Activated CD4-positive, CD25-positive, alpha-beta regulatory T cell treated with anti-CD3 and anti-CD28 coated beads, Interleukin-2, amount 50 U/mL, for 16 hours (primary cell): ENCODE measurements at places on chromosomes 7 and 10.

DNA sequence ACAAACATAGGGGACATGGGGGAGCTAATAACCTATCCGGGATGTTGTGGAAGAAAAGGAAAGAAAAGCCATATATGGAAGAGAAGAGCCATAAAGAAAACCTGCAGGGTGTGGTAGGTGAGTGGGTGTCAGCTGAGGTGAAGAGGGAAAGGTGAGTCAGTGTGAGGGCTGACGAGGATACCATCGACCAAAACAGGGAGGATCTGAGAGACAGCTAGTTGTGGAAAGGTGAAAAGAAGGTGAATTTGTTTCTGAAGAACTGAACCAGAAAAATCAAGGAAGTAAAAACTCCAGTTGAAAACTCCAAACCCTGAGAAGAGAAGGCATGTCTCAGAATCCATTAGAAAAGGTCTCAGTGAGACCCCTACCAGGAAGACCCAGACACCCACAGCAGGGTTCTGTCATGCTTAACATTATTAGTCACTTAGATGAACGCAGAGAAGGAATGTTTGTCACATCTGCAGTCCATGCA, 4.1 kb downstream of the BLNK start:
- DNase-seq = no peak

DNA sequence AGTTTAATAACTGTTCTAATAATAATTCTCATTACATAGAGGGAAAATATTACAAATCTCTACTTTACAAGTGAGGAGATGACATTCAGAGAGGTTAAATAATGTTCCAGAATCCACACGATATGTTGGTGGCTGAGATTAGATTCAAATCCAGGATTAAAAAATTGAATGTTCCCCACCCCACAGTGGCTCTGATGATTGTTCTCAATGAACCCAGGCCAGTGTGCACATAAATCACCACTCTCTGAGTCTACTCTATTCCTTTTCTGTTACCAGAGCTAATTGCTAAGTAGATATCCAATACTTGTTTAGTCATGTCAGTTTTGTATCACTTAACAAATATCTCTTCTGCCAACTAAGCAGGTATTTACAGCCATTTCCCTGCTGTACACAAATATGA, 281.0 kb downstream of the ABCA13 start:
- no peak for DNase-seq

GRCh38 chr10:61832866-61833481, 68.5 kb upstream of the ARID5B start:
- no peak for DNase-seq

DNA sequence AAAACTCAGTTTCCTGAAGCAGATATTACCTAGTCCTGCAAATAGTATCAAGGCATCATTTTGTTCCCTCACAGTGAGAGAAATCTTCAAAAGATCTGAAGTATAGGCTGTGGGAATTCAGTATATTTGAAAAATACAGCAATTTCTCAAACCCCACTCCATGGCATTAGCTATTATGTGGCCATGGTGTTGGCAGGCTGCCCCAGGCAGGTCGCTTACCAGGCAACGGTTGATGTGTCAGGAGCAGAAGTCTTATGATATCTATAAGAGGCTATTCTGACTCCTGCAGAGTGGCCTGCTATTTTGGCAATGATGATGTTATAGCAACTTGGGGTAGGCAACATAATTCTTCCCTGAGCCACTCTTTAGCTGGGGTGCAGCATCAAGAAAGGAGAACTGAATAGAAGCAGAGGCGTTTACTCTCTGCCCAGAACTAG, 187.9 kb downstream of the PLXDC2 start:
- no peak for DNase-seq

- DNase-seq = no peak
Measured at GRCh38 chr10:130202984-130203621, 66.9 kb downstream of the GLRX3 start.

GRCh38 chr10:125881192-125881591, at the start of gene DHX32:
Gene DHX32 (minus strand): TSS chr10:125881292. CDS start chr10:125880824, 468 bp downstream.
- DNase-seq = no peak

GRCh38 chr10:132876993-132877431, 65.4 kb downstream of the CFAP46 start:
- DNase-seq = no peak

DNA sequence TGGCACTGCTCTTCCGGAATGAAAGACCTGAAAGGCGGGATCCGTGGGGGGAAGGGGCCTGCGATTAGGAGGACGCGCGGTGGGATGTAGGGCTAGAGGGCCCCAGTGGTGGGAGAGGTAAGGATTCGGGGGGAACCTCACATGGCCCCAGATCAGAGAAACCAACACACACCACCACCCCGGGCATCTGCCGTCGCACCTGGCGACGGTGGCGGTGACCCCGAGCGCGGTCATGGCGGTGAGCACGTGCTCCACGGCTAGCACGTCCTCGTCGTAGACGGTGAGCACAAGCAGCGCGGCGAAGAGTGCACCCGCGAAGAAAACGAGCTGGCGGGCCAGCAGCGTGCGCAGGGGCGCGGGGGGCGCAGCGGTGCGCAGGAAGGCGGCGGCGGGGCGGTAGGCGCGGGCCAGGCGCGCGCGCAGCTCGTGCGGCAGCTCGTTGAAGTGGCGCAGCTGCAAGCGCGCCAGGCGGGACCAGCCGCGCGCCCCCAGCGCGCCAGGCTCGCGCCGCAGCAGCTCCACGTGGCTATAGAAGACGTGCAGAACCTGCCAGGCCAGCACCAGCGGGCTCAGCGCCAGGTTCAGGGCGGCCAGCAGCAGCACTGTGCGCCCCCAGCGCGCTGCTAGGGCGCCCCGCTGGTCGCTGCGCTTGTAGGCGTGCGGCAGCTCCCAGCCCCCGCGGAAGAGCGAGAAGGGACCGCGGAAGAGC, 5.7 kb downstream of the ATG9B start:
- DNase-seq = no peak

- DNase-seq = no peak
Measured at GRCh38 chr10:47026301-47027107, 115.3 kb downstream of the PTPN20 start.

DNA sequence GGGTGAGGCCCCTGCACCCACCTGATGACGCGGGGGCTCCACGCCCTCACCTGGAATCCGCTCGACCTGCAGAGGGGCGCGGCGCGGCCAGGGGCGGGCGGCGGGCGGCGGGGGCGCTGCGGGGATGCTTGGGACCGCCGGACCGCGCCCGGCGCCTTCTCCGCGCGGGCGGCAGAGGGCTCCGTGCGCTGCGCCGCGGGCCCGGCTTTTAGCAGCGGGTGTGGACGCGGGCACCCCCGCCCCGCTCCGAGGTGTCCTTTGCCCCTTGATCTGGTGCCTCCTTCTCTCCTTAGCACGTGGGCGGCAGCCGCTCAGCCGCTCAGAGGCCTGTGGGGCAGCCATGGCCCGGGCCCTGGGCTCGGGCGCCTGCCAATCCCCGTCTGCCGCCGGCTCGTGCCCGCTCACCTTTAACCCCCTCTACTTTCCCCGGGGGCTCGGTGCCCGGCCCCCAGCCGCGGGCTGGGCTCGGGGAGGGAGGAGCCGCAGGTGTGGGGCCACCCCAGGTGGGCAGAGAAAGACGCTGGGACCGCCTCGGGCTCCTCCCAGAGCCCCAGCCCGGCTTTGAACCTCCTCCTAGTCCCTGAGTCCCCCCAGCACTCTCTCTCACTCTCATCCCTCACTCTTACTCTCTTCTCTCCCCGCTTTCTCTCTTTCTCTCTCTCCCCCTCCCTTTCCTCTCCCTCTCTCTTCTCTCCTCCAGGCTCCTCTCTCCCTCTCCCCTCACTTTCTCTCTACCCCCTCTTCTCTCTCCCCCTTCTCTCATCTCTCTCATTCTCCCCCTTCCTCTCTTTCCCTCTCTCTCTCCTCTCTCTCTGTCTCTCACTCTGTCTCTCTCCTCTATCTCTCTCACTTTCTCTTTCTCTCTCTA, 19.7 kb upstream of the VPS37D start:
- DNase-seq = no peak

DNA sequence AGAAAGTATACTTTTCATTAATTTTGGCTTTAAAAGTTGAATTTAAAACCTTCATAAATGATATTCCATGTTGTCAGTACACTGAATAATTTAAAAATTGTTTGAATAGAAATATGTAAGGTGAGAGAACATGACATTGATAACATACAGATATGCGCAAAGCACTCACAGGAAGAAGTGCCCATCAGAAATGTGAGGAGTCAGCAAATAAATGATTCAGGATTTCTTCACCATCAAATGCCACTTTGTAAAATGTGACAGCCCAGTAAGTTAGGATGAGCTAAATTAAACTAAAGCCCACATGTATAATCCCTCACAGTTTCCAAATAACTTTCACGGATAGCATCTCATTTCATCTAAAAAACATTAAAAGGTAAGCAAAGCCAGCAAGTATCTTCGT, 417.6 kb downstream of the MAGI2 start:
- no peak for DNase-seq

GRCh38 chr10:131722525-131723264, 178.1 kb upstream of the PPP2R2D start:
- no peak for DNase-seq

GRCh38 chr10:43055991-43056567, 20.8 kb upstream of the RET start:
- DNase-seq = no peak

DNA sequence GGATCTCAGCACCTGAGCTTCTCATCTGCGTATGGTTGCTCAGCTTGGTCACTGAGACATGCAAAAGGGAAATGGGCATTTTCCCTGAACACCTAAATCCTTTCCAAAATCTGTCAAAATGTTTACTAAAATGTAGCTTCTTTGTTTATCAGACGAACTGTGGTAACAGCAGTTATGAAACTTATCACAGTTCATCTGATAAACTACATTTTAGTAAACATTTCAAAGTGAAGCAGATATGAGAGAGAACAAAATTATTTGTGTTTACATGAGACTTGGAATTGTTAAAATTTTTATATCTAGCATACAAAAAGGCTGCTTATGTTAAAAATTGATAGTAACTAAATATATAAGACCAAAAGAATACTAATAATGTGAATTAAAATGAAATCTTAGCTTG, 573.4 kb upstream of the C7orf33 start:
- DNase-seq = no peak

DNA sequence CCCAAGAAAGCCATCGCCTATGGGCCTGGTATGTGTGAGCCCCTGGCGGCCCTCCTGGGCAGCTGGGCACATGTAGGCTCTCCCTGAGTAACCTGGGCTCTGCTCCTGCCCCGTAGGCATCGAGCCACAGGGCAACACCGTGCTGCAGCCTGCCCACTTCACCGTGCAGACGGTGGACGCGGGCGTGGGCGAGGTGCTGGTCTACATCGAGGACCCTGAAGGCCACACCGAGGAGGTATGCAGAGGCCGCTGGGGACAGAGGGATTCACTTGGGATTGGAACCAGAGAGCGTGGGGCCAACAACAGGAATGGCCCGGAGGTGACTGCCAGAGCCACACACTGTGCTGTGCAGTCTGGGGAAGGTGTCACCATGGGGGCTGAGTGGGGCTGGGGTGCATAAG, 7.3 kb downstream of the FLNC start:
- DNase-seq = no peak

DNA sequence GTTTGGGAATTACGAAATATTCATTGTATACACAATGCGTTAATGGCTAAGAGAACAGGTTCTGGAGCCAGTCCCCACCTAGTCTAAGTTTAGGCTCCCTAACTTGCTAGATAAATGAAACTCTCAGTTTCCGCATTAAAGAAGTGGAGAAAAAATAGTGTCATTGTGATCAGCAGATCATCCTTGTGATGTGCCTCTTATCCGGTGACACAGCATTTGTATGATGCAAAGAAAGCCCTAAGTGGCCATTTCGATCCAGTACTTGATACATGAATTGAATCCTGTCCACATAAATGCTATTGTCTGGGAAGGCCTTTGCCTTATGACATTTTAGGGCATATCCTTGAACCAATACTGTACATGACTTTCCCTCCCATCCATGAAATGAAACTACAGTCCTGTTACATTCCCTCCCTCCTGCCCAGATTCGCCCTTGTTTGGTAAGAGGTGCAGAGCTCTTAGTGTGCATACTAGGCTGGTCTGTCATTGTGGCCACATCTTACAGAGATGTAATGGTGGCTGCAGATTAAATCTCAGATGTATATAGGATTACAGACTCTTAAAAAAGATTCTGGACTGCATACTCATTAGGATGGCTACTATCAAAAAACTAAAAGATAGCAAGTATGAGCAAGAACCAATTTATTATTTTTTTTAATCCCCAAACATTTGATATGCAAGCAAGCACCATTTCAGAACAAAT, 80.9 kb downstream of the LRRC4 start:
- DNase-seq = no peak

- no peak for DNase-seq
Measured at GRCh38 chr10:132040046-132040445, 25.7 kb upstream of the JAKMIP3 start.

GRCh38 chr7:94054130-94054529, 50.0 kb upstream of the BET1 start:
- DNase-seq = no peak

GRCh38 chr10:18325410-18325809, 185.2 kb downstream of the CACNB2 start:
- DNase-seq = no peak

GRCh38 chr7:82122275-82122674, 321.3 kb downstream of the CACNA2D1 start:
- no peak for DNase-seq

- DNase-seq = no peak
Measured at GRCh38 chr7:153951316-153951715, 100.9 kb upstream of the DPP6 start.

DNA sequence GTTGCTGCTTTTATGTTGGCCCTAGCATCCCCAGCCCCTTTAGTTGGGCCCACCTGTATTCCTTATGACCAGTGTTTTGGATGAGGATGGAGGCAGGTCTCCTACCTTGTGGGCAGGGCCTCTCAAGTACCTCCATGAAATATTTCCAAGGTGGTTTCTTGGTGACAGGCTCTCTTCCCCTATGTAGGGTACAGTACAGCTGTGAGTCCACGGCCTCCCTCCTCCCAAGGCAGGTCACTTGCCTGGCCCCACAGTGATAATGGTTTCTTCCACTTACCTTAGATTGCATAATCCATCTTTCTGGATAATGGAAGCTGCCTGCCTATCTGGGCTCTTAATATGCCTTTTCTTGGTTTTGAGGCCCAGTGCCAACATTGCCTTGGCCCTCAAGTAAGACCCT, 110.4 kb downstream of the NT5C2 start:
- no peak for DNase-seq

GRCh38 chr7:103380395-103381191, 33.1 kb downstream of the PSMC2 start:
- DNase-seq = no peak

- DNase-seq = no peak
Measured at GRCh38 chr7:95723583-95724180, 48.7 kb upstream of the DYNC1I1 start.

- no peak for DNase-seq
Measured at GRCh38 chr10:116960066-116960776, 44.8 kb downstream of the SHTN1 start.

GRCh38 chr10:123726836-123727235, 60.7 kb downstream of the GPR26 start:
- no peak for DNase-seq

- no peak for DNase-seq
Measured at GRCh38 chr10:107548301-107548700, 383.8 kb upstream of the SORCS1 start.

GRCh38 chr10:69728335-69728870, 73.3 kb upstream of the COL13A1 start:
- DNase-seq = no peak

GRCh38 chr10:103111918-103112877, 80.9 kb downstream of the NT5C2 start:
- no peak for DNase-seq
